Inflammatory macrophage treated with lipopolysaccharide for 1 hour (primary cell): ENCODE measurements at places on chromosomes 13 and 19.

DNA sequence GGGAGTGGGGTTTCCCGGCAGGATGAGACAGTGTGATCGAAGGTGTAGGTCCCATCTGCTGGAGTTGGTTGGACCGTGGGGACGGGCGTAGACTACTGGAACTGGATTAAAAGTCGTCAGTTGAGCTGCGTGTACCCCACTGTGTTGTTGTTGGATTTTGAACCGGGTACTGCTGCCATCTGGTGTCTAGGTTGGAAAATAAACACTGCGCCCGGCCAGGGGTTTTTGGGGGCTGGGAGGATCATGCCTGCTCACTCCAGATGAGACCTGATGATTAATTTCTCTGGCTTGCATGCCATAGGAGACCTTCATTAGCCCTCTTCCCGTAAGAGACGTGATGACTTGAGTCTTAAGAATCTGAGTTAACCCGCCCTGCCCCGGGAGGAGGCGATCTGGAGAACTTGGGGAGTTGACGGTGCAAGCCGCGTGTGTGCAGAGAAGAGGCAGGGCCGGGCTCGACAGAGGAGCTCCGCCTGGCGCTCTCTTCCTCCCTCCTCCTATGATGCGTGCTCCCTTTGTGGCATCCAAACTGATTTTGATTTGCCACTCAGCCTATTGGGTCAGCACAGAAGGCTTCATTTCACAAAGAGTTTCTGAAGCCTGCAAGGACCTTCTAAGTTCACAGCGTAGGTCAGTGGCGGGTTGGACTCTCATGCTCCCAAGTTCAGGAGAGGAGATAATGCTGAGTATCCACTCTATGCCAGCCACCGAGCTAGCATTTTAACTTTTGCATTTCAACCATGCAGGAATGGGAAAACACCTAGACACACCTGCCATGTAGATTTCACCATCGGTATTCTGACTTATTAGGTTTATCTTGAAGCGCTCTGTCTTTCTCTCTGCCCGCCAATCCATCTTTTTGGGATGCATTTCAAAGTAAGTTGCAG lies 2.7 kb downstream of the UHRF1 start:
- peak; percentile 69 for DNase-seq

DNA sequence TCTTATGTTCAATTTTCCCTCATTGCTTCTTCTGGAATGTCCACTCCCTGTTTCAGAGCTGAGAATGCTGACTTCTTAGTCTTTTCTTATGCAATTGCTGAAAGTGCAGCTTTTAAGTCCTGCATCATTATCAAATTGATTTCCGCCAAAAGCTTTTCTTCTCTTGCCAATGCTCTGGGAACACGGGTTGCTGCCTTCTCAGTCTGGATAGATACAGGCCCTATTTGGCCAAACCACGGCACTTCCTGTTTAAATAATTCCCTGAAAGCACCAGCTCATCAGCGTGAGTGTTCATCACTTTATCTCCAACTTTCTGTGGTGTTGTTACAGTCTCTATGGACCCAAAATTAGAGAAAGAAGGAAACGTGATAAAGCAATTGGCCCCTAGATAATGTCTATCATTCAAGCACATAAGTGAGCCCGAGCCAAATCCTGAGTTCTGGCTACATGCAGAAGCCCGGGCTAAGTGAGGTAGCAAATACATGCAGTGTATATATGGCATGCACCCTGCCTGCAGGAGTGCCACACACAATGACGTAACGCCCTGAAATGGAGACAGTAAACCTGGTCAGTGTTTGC lies 85.7 kb downstream of the CYSLTR2 start:
- DNase-seq, result no peak

DNA sequence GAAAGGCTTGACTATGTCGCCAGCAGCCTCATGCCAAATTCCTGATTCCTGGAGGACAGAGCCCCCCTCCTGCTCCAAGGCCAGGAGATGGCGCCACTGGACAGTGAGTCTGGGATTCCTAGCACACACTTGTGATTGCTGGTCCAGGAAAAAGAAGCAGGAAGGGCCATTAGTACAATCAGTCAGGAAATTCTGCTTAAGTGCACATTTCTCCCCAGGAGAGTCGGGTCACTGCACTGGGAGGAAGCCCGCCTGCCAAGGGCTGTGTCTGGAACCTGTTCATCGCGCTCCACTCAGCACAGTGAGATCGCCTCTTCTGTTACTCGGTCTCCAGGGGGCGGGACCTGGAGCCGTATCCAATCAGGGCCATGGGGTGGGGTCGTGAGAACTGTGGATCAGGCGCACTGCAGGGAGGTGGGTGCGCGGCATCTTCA lies 65.1 kb downstream of the ZNF823 start:
- DNase-seq, result peak; percentile 53

DNA sequence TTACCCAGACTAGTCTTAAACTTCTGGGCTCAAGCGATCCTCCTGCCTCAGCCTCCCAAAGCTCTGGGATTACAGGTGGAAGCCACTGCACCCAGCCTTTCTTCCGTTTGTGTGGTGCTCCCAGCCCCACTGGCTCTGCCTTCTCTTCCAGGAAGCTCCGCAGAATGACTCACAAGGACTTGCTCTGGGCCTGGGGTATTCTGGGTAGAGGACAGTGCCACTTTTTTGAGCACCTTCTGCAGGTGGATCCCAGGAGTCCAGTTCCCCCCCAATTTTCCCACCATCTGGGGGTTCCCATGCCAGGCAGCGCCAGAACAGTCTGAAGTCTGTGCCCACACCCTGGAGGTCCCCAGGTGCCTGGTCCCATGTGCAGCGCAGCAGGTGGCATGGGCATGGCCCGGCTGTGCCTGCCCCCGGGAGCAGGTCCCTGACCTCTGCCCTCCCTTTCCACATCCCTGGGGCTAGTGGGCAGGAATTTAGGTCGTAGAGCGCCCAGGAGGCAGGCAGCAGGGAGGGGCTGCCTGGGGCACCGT lies 1.6 kb downstream of the REEP6 start:
- DNase-seq, result no peak

DNA sequence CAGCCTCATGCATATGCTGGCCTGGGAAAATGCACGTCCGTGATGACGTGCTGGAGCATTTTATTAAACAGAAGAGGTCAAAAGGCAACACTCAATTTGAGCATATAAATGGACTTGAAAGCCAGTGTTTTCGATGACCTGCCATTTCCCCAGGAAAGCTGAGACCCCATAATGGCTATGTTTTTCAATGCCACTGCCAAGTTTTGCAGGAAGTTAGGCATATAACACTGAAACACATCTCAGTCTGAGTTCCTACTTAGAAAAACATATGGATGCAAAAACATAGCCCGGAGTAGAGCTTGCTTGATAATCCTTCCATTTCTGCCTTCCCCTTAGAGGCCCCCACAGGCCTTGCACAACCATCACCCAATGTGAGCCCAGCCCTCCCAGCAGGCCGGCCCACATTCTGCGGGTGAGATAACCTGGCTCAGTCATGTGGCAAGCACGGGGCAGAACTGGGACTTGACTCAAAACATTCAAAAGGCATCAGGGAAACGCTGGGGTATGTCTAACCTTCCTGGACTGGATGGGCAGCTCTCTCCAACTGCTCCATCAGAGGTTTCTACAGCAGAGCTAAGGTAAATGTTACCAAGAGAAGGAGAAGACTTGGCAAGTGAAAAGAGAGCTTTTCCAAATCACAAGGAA lies 24.9 kb downstream of the EPS15L1 start:
- peak; percentile 88 for DNase-seq

DNA sequence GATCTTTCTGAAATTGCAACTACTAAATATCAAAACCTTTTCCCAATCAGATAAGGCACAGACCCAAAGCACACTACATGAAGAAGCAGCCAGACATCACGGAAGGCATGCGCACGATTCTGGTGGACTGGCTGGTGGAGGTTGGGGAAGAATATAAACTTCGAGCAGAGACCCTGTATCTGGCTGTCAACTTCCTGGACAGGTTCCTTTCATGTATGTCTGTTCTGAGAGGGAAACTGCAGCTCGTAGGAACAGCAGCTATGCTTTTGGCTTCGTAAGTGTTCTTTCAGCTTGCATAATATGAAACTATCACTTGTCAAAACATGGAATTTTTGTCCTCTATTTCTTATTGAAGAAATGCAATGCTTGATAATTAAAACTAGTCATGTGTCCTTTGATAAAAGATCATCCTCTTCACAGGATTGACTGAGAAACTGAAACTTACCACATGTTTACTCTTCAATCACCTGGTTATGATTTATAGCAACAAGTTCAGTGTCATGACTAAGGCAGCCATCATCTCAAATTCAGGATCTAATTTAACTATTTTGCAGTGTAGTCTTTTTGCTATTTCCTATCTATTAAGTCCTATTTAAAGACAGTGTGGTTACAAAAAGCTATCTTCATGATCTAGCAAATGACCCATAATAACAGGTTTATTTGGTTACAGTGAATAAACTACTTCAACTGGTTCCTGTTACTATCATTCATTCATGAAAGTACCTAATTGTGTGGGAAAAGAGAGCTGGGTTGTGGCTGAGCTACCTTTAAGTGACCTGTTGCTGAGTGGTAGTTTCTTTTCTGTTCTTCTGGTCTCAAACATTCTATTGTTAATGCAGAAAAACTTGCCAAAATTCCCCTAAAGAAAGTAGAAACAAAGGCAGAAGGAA lies 6.5 kb downstream of the CCNA1 start:
- no peak for DNase-seq

- no peak for DNase-seq
These were observed 3.9 kb downstream of the OSCAR start for GRCh38 chr19:54096617-54097106.

DNA sequence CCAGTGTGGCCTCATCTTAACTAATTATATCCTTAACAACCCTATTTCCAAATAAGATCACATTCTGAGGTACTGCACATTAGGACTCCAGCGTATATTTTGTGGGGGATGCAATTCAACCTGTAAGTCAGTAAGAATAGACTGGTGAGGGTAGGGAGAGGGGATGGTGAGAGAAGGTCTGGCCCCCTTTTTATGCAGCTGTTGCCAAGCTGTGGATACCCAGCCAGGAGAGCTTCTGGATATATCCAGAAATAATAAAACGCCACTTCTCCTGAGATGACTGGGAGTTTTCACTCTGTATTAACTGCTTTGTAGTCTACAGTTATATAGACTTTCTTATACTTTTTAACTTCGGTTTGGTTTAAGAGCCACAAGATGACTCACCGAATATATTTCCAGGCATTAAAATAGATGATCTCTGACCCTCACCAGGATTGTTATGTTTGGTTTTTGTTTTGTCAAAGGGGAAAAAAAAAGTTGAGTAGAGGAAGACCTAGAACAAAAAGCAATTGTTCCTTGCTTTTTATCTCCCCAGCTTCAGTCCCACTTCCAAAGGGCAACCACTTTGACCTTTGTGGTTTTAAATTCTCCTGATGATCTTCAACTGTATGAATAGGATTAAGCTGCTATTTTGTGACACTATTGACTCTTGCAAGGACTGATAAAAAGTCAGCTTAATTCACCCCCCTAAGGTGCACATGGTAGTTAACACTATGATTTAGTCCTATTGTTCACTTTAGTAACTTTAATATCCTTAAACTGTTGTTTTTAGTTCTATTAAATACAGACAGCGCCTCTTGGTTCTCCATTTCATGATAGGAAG lies 3.1 kb upstream of the NEK3 start:
- DNase-seq, result no peak

DNA sequence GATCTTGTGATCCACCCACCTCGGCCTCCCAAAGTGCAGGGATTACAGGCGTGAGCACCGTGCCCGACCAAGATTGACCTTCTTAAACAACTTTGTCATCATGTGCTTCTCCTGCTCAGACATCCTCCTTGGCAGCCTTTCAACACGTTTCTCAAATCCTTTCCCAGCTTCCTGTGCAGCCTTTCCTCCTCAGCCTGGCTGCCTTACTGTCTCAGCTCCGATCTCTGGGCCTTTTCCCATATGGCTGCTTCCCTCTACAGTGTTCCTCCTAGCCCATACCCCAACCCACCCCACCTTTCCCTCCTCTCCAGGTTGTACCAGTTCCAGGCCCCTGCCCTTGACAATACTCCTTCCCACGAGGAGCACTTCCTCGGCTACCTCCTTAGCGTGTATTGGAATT lies 7.2 kb downstream of the PHF11 start:
- DNase-seq, result no peak

- peak; percentile 35 for DNase-seq
These were observed 262.5 kb upstream of the STARD13 start for GRCh38 chr13:33548069-33548468.

GRCh38 chr13:113845055-113845454 lies 18.8 kb downstream of the GAS6 start:
- DNase-seq, result no peak

DNA sequence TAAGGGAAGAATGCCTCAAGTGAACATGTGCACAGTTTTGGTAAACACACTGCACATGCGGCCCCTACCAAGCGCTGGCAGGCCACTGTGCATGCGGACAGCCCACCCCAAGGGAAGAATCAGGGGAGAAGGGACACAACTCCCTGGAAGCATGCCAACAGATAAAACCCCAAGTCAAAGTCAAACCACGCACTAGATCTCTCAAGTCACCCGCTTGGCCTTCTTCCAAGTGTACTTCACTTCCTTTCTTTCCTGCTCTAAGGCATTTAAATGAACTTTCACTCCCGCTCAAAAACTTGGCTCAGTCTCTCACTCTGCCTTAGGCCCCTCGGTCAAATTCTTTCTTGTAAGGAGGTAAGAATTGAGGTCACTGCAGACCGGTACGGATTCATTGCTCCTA lies 4.6 kb upstream of the RFXAP start:
- no peak for DNase-seq

GRCh38 chr13:92500192-92500591 lies 726.4 kb upstream of the GPC6 start:
- no peak for DNase-seq

DNA sequence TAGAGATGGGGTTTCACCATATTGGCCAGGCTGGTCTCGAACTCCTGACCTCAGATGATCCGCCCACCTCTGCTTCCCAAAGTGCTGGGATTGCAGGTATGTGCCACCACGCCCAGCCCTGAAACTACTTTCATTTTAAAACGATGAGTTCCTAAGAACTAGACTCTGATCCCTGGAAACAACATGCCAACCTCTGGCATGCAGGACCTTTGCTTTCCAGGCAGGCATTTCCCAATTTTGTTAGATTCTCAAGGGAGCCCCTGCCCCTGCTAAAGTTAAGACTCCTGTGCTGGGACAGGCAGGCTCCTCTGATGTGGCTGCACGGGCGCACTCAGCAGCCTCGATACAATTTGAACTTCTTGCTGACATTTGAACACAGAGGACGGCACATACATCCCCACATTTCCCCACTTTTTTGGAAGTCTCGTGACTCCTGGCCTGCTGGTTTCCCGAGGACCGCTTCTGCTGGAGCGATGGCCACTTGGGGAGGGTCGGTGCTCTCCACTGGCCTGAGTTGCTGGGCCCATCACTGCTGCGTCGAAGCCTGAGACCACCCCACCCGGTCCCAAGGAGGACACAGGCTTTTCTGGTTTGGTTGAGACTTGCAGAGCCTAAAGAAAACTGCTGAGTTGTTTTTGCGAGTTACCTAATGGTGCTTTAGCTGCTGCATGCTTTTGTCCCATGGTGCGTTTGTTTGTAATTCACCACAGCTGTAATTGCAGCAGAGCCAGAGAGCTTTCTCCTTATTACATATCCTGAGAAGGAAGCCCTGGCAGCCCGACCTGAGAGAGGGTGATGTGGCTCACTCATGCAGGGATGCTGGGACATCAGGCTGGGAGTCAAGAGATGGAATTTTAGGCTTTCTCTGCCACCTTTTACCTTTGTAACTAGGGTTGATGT lies 8.2 kb downstream of the ATP11A start:
- no peak for DNase-seq

- DNase-seq, result no peak
These were observed 10.3 kb upstream of the FUT5 start for GRCh38 chr19:5880604-5881078.

- DNase-seq, result peak; percentile 26
These were observed 1.7 kb downstream of the KLK4 start for GRCh38 chr19:50909240-50910070.

- no peak for DNase-seq
These were observed 562.5 kb downstream of the GPC6 start for GRCh38 chr13:93789058-93789457.
